Mammary epithelial cell (primary cell): ENCODE measurements at places on chromosomes 1 and 21.

- peak; percentile 80 for DNase-seq
These were observed 22.2 kb downstream of the SLC25A33 start for GRCh38 chr1:9561429-9561828.

DNA sequence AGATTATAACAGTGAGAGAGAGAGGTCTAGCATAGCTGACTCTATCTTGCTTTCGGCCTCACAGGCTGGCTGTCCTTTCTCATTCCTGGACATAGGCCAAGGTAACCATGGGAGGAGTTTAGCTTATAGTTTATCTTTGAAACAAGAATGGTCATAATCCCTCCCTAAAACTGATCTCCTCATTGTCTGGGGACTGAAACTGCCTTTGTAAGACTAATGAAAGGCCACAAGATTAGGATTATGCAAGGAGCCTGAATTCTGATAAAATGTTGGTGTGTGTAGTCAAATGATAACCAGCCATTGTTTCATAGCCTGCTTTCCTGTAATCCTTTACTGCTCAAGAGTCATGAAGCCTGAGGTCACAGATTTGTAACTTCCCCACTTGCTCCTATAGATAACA is 131.9 kb upstream of the LYPLAL1 start:
- DNase-seq, result peak; percentile 9

GRCh38 chr1:30033256-30034104 is 689.9 kb downstream of the MATN1 start:
- no peak for DNase-seq

DNA sequence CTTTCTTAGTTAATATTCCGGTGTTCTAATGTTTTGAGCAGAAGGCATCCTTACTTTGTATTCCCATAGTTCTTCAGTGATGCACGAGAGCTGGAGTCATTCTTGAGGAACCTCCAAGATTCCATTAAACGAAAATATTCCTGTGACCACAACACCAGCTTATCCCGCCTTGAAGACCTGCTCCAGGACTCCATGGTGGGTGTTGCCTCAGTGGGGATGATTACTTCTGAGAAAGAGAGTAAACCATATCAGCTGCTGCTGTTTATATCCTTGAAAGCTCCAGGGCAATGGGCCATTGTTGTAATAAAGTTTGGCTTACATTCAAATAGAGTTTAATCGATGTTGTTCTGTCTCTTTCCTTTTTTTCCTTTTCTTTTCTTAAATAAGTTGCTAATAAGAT is 93.1 kb downstream of the MACF1 start:
- DNase-seq, result no peak

DNA sequence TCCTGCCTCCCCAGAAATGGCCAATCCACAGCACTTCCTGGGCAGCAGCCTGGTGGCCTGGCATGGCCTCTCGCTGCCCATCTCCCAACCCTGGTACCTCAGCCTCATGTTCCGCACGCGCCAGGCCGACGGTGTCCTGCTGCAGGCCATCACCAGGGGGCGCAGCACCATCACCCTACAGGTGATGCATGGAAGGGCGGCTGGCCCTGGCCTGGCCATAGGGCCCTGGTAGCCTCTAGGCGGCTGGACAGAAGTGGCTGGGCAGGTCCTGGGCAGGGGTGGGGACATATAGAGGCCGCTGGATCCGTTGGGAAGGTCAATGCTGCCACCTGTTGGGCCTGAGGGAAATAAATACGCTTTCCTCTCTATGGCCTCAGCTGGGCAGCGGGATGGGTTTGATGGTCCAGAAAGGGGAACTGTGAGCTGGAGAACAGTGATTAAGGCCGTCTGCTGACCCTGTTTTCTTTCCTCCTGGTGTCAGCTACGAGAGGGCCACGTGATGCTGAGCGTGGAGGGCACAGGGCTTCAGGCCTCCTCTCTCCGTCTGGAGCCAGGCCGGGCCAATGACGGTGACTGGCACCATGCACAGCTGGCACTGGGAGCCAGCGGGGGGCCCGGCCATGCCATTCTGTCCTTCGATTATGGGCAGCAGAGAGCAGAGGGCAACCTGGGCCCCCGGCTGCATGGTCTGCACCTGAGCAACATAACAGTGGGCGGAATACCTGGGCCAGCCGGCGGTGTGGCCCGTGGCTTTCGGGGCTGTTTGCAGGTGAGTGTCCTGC is 14.4 kb downstream of the CELSR2 start:
- DNase-seq, result no peak
